ENCODE measurements at places on chromosomes 11 and 22.

- no peak for DNase-seq
These were observed 1160.3 kb downstream of the FAM181B start for GRCh38 chr11:81573367-81573766.

GRCh38 chr11:1863352-1864216 lies 10.7 kb downstream of the LSP1 start:
- peak; percentile 17 for DNase-seq

- DNase-seq, result peak; percentile 54
These were observed 25.4 kb upstream of the SMTN start for GRCh38 chr22:31055635-31056159.

GRCh38 chr11:112004389-112004788 lies 20.8 kb upstream of the DLAT start:
- DNase-seq, result no peak

GRCh38 chr11:112453601-112454577 lies 193.2 kb upstream of the PLET1 start:
- DNase-seq, result peak; percentile 11

DNA sequence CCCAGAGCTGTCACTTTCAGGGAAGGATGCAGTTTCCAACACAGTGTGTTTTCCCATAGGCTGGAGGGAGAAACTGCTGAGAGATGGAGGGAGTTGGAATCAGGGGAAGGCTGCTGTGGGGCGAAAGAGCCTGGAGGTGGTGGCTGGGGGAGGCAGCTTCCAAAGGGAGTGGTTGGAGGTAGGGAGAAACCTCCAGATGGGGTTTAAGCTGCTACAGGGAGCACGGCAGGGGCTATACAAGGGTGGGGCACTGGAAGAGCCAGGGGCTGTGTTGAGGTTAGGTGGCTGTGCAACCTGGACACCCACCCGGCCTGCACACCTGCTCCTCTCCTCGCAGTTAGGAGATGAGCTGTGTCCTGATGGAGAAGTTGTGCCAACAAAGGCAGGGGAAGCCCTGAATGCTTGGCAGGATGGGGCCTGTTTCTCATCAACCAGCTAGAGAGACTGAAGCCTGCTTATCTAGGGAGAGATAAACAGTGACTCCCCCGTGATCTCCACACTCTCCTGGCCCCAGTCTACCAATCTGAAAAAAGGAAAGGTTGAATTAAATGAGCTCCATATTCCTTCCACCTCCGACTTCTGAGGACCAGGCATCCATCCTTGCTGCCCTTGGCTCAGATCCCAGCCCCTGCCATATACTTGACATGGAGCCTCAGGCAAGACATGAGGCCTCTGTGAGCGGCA lies 3.6 kb upstream of the SLCO2B1 start:
- no peak for DNase-seq

DNA sequence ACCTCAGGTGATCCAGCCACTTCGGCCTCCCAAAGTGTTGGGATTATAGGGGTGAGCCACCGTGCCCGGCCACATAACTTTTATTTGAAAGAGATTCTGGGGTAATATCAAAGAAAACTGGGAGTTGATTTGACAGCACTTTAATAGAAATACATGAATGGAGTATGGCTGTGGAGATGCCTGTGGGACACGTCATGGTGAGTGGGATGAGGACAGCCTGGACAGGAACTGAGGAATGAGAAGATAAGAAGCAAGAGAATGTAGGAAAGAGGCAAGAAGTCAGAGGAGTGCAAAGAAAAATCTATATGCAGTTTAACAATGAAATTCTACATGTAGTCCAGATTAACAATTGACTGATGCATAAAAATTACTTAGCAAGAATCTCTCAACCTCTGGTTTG lies 31.0 kb downstream of the SLC22A6 start:
- no peak for DNase-seq

GRCh38 chr11:19696073-19696472 lies 16.6 kb upstream of the NAV2 start:
- no peak for DNase-seq
